ENCODE measurements at places on chromosomes 3 and 15.
A peak's percentile ranks its signal among the peaks of the same experiment; 100 is the strongest.

DNA sequence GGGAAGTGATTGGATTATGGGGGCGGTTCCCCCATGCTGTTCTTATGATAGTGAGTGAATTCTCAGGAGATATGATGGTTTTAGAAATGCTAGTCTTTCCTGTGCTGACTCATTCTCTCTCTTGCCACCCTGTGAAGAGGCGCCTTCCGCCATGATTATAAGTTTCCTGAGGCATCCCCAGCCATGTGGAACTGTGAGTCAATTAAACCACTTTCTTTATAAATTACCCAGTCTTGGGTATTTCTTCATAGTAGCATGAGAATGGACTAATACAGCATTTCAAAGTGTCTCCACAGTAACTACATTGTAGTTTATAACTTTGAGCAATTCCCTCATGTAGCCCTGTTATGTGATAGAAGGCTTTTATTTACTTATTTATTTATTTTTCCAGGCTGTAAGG is 128.8 kb upstream of the CHRNA7 start:
- DNase-seq = no peak

- peak; percentile 81 for DNase-seq
These were observed 1.4 kb upstream of the ETFA start for GRCh38 chr15:76312540-76313174.

- DNase-seq = no peak
These were observed 141.1 kb downstream of the XXYLT1 start for GRCh38 chr3:195129644-195130492.

- no peak for DNase-seq
These were observed 33.6 kb downstream of the MORF4L1 start for GRCh38 chr15:78906316-78906620.

DNA sequence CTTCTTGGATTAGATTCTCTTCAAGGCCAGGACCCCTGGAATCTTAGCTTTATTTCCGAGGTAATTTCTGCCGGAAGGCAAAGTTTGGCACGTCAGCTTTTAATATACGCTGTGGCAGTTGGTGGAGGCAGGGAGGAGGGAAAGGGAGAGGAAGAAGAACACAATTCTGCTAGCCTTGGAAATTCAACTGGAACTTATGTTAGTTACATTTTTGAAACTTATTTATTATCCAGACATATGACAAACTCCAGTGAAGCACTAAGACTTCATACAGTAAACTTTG is 100.1 kb upstream of the TSC22D2 start:
- no peak for DNase-seq

GRCh38 chr3:117531078-117531767 is 821.6 kb downstream of the TUSC7 start:
- no peak for DNase-seq

GRCh38 chr3:107264888-107265287 is 112.4 kb upstream of the CCDC54 start:
- no peak for DNase-seq

DNA sequence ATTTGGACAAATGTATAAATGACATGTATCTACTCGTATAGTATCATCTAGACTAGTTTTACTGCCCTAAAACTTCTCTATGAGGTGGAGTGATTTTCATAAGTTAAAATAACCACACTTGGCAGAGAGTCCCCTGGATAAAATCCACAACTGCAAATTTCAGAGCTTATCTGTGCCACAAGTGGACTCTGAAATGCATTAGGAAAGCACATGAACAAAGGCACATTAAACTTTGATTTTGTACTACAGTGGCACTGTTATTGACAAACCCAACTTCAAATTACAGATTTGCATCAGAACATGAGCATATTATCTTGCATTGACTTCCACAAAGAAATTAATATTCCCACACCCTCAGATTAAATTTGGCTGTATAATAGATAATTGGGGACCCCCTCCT is 58.1 kb upstream of the EIF5A2 start:
- no peak for DNase-seq

DNA sequence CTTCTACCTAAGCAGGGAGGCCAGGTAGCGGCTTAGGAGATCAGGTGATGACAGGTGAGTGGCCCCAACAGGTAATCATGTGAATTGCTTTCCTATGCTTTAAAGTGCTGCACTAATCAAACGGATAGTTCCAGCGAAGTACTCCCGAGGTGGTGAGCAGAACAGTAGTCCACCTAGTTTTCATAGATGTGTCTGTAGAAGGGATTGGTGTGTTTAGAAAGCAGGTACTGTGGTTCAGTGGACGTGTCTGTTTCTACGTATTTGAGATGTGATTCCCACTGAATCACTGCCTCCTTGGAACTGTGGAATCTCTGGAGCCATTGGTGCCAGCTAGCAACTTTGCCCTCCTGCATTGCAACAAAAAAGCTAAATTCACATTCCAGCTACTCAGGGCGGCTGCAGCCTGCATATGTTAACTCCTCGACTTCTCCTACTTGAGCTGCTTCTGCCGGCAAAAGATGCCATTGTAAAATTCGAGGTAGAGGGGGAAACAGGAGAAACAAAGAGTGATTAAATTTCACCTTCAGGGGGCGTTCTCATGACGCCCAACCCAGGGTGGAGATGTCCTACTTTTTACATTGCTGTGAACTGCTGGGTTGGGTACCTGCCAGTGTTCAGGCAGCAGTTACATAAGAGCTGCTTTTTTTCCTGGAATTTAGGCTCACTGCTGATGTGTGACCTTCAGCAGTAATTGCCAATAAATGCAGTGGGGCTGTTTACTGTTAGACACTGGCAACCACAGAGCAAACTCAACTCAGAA is 227.3 kb downstream of the ITPR1 start:
- DNase-seq = no peak

DNA sequence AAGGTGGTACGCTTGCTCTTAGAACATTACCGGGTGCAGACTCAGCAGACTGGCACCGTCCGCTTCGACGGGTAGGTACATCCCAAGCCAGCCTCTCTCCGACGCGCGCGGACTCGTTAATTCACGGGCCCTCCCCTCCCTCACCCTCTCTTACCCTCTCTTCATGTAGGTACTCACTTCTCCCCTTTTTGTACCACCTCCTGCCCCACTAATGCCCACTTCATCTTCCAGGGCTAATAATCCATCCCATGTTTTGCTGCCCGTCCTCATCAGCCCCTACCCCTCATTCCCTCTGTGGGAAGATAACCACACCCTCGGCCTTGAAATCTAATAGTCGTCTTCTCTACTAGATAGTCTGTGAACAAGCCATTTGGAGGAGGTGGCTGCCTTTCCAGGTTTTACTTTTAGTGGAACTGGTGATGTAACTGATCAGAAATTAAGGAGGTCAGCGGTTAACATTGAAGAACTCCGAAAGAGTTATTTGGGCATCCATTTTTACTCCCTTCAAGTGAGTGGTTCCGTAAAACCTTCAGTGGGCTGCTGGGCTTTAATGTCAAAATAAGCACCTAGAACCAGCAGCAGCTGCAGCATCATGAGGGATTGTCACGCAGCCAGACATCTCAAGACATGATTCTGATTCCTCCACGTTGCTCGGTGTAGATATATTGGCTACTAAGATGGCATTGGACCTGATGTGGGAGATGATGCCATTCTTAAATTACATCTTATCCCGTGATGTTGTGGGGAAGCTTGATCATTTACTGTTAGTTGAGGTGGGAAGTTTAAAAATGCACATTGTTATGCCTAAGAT is 1.3 kb downstream of the FEM1B start:
- no peak for DNase-seq

DNA sequence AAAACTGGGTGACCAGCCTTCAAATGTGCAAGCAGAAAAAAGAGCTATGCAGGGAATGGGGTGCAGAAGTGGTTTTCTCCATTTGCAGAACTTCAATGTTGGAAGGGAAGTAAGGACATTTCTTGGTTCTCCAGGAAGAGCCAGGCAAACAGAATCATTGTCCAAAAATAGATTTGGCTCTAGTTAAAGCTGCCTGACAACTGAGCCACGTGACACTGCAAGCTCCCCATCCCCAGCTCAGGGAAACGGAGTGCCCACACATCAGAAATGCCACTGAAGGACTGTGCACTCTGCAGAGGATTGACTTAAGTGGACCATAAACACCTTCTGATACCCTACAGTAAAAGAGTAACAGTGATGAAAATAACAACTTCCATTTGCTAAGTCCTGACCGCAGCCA is 195.6 kb upstream of the NSMCE3 start:
- no peak for DNase-seq

DNA sequence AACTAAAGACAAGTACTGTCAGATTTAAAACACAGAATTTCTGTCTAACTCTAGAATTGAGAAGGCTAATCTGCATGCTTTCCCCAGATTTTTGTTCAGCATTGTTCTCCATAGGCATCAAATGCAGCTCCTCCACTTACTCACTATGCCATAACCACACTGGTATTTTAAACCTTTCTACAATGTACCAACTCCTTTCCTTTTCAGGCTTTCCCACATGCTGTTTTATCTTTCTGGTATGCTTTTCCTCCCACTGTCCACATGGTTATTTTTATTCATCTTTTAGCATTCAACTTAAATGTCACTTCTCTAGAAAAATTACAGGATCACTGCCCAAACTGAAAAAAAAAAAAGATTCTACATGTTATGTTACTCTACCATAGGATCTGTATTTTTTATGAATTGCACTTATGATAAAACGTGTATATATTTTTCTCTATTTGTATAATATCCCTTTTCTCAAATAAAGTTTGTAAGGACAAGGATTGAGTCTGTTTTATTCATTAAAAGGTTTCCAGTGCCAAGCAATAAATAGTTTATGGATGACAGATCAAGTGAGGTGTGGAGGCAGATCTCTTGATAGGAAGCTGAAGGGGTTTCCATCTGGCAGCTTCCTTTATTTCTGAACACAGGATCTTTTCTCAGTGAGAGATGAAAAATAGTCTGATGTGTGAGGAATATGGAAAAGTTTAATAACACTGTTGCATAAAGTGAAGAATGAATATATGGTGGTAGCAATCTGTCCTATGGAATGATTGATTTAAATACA is 1064.5 kb downstream of the ZPLD1 start:
- DNase-seq = no peak

GRCh38 chr3:124774327-124774718 is 44.1 kb downstream of the UMPS start:
- DNase-seq = no peak

GRCh38 chr3:39651993-39652739 is 157.2 kb upstream of the MYRIP start:
- no peak for DNase-seq

DNA sequence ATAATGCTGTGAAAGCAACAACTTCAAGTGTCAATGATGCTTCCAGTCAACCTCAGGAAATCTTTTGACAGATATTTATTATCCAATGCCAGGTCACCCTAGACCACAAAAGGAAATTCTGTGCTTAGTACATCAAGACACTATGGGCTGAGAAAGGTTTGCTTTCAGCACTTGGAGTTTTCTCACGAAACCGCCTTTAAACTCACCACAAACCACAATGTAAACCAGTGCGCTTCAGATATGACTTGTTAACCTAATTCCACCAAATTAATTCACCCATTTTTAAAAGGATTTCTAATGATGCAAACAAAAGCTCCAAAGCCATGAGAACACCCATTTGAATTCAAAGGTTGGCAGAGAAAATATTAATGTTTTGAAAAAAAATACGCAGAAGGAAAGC is 292.9 kb upstream of the NR2F2 start:
- DNase-seq = no peak

- no peak for DNase-seq
These were observed 55.9 kb upstream of the C3orf80 start for GRCh38 chr3:160169139-160169976.

DNA sequence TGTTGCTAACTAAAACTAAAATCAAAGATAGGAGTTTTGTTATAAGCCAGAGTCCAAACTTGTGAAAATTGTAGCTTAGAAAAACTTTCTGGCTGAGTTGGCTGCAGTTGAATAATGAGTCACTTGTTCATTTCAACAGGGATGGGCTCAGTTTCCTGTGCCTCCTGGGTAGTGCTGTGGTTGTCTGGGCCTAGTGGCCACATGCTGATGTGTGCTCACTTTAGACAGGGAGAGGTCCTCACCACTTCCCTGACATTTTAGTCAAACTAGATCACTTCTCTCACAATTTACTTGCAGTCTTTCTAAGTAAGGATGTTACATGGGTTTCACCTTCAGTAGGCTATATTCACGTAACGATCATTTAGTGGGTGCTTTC is 6.3 kb upstream of the UBE2Q2 start:
- no peak for DNase-seq

DNA sequence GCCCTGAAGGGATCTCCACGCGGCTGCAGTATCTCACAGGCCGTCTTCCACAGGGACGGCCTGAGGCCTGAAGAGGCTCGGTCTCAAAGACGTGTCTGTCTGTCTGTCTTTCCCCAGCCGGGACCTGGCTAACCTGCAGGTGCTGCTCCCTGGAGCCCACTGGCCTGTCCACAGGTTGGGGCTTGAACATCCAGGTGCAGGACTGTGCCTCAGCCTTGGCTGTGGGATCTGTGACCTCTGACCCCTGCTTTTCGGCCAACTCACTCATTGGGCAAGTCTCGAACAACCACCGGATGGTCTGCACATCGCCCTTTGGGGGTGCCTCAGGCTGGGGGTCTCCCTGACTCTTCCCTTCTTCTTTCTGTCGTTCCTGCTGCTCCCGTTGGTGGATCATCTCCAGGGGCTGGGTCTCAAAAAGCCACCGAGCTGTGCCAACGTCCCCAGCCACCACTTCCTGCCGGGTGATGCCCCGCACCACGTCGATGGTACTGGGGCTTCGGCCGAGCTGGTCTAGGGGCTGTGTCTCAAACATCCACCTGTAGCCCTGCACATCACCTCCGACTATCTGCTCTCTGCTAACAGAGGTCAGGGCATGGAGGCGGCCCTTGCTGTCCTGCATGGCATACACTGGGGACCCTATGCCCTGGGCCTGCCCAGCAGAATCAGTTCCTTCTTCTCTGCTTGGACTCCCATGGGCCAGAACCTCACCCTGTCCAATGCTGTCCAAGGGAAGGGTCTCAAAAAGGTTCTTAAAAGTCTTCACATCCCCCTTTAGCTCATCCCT is 4.8 kb downstream of the XIRP1 start:
- no peak for DNase-seq

GRCh38 chr15:82648257-82649103 is 1.3 kb upstream of the CPEB1 start:
- DNase-seq = no peak

- DNase-seq = no peak
These were observed 53.4 kb upstream of the CCDC174 start for GRCh38 chr3:14598143-14598569.

DNA sequence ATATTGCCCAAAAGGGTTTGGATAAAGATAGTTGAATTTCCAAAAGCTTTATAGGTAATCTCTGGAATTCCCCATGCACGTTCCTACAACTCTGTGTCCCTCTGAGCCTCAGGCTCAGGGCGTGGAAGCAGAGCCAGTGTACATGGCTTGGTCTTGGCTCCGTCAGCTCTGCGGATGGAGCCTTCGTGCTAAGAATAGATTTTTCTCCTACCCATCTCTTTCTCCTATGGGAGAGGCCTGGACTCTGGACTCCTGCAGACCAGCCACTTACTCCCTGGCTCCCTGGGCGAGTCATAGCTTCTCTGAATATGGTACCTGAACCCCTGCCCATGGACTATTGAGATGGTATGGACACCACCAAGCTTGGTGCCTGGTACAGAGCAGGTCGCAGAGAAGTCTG is 99.9 kb downstream of the EEFSEC start:
- no peak for DNase-seq

GRCh38 chr15:68487087-68487843 is 55.3 kb upstream of the ITGA11 start:
- DNase-seq = no peak

All from keratinocyte (primary cell).